ENCODE measurements at places on chromosomes 6 and 20.
A peak's percentile ranks its signal among the peaks of the same experiment; 100 is the strongest.

DNA sequence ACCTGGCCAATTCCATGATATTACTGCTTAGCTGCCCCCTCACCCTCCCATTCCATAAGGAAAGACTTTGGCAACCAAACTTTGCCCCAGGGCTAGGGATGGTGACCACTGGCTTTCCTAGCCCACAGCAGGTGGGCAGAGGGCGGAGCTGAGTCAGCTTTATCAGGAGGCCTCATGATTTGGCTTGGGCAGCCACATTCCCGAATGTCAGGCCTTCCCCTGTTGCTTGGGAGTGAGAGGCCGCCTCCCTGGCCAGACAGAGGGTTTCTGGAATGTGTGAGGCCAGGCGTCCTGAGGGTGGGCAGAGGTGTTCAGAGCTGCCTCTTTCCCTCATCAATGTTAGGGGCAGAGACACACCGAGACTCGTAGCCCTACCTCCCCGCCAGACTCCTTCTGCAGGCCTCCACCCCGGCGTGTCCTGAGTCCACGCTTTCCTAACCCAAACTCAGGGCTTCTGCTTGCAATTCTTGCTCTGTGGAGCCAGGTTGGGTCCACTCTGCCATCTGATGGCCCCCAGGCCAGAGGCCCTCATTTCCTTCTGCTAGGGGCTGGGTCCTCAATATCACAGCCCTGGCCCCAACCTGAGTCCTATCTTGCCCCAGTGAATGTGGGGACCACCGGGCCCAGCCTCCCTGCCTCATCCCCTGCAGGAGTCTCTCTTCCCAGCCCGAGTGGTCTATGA is 19.3 kb downstream of the UQCC2 start:
- no peak for DNase-seq

GRCh38 chr6:106039897-106040592 is 46.1 kb upstream of the PRDM1 start:
- no peak for DNase-seq

- no peak for DNase-seq
Observed at GRCh38 chr6:106460481-106460880, 100.0 kb downstream of the CRYBG1 start.

GRCh38 chr6:167703347-167703746 is 123.4 kb upstream of the AFDN start:
- no peak for DNase-seq

- DNase-seq = no peak
Observed at GRCh38 chr6:16230953-16231352, 7.4 kb upstream of the GMPR start.

DNA sequence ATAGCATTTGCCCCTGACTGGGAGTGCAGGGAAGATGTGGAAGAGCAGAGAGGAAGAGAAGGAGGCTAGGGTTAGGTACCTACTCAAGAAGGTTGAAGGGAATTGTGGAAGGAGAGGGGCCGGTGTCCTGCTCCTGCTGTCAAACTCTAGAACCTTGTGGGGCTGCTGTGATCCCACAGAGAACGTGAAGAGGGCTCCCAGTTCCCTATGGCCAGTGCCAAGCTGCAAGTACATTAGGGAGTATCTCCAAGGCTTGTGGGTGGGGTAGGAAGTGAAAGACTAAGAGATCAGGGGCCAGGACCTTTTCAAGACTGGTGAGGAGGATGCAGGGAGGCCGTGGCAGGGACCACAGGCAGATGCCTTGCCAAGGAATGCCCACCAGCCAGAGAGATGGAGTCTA is 263.4 kb downstream of the CDH26 start:
- DNase-seq = no peak

- DNase-seq = peak; percentile 53
Observed at GRCh38 chr20:57251344-57251743, 15.1 kb downstream of the BMP7 start.

DNA sequence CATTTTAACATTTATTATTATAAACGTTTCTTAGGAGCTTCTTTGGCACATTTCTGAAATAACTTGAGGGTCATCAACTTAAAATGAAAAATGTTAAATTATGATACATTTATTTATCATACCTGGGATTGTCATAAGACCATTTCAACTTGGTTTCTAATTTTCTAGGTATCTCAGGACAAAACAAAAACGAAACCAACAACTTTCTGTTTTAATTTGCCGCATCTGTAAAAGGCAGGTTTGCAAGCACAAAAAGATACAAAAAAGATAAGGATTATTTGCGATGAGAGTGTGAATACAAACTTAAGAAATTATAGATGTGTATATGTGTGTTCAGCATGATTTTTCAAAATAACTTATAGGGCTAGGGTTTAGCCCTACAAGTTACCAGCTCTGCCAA is 395.0 kb upstream of the RUNX2 start:
- DNase-seq = no peak

- DNase-seq = no peak
Observed at GRCh38 chr6:83071023-83071422, 3.6 kb downstream of the DOP1A start.

GRCh38 chr20:23309781-23310180 is 40.8 kb upstream of the NXT1 start:
- no peak for DNase-seq

- no peak for DNase-seq
Observed at GRCh38 chr6:143135797-143136561, 75.3 kb downstream of the AIG1 start.
